ENCODE measurements at places on chromosomes 12 and 14.

DNA sequence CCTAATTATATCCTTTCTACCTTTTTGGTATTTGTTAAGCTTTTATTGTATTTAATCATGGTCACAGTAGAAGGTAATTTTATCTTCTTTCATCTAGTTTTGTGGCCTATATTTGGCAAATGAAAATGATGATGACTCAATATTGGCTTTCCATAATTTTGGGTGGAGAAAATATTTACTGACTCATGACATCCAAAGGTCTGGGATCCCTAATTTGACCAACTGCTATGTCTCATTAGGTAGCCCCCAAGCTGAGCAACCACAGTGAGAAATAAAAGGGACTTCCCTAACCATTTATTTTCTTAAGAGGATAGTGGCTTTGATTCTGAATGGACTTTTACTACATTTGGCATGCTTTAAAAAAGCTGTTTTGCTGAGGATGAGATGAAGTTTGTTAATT is 289.5 kb downstream of the RMST start:
- DNase-seq = no peak

GRCh38 chr12:119409043-119409442 is 74.5 kb downstream of the CCDC60 start:
- no peak for DNase-seq

DNA sequence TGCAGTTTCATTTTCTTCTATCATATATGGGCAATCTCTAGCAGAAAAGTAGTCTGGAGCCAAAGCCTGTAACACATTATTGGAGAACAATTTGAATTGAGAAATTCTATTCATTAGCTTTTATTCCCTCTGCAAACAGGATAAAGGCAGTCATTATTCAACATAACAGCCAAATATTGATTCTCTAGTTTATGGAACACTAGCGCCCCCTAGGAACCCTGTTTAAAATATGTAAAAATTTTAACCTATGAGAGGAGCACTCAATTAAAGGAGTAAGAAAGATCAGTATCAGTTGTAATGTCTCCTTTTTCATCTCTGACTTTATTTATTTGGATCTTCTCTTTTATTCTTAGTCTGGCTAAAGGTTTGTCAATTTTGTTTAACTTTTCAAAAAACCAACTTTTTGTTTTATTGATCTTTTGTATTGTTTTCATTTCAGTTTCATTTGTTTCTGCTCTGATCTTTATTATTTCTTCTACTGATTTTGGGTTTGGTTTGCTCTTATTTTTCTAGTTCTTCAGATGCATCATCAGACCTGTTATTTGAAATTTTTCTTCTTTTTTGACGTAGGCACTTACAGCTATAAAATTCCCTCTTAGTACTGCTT is 4.8 kb upstream of the LMNTD1 start:
- DNase-seq = no peak

DNA sequence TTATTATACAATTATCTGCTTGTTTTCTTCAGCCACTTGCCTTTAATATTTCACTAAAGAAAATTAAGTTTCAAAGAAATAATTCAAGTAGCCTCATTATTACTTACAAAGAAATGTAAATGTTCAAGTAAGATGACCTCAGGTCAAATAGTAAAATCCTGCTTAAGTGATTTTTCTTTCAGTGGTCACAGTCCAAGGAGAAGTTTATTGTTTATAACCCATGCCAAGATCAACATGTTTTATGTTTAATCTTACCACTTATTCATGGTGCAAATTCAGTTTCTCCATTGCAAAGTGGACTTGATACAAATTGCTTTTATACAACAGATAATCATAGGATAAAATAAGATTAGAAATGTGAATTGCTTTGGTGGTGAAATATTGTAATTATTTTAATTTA is 370.2 kb upstream of the FLRT2 start:
- DNase-seq = no peak

- no peak for DNase-seq
Observed at GRCh38 chr12:66910366-66910974, 231.6 kb upstream of the GRIP1 start.

GRCh38 chr12:19946550-19946949 is 421.8 kb upstream of the PDE3A start:
- no peak for DNase-seq

DNA sequence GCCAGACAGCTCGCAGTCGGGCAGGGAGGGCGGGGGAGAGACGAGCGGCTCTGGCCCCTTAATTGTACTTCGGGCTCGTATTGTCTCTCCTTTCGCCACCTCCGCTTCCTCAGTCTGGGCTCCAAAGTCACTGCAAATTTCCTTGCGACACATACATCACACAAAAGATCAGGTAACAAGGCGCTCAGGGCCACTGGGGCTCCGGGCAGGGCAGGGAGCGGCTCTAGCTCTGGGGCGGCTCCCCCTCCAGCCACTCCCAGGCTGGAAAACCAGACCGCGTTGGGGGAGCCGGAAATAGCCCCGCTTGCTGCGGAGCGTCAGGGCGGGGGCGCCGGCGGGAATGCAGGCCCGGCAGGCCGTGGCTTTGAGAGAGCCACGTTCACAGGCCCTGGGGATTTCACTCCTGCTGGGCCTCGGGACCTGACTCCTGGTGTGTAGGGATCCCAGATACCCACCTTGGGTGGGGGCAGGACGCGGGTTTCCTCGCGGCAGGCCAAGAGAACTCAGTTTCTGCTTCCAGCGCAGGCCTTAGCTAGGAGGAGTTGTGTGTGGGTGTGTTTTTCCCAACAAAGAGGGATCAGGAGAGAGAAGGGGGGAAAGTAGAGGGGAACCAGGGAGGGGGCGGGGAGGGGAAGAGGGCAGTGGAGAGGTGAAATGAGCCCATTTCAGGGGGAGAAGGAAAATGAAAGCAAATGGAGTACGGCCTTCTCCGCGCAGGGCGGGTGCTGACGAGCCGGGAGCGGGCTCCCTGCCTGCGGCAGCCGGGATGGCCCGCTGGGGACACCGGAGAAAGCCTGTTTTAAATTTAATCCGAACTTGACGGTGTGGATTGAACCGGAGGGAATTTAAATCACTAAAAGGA is 4.4 kb upstream of the HOXC9 start:
- DNase-seq = no peak

GRCh38 chr14:61416591-61416990 is 95.2 kb downstream of the PRKCH start:
- DNase-seq = no peak

DNA sequence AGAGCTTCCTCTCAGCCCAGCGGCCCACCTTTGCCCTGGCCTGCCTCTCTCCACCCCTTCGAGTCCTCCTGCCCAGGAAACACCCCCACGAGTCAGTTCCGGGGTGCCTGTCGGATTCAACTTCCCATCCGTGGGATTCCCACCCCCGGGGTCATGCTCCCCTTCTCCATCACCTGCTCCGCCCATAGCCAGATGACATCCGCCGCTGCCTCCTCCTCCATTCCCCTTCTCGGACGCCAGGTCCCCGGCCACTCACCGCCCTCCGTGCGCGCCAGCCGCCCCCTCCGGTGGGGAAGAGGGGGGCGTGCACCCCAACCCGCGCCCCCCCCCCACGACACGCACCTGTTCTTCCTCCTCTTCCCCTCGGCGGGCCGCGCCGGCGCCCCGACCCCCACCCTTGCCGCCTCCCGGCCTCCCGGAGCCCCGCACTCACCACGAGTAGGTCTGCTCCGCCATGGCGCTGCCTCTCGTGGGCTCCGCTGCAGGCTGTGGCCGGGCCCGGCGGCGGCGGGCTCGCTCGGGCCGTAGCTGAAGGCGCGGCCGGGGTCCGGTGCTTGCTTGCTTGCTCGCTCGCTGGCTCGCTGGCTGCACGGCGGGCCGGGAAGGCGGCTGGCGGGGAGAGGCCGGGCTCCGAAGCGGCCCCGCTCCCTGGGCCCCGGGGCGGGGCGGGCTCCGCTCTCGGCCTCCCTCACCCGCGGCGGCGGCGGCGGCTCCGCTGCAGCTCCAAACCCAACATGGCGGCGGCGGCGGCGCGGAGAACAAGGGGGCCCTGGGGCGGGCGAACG is 554 bp downstream of the SPPL3 start:
- DNase-seq = no peak

- no peak for DNase-seq
Observed at GRCh38 chr14:88729159-88729558, 63.6 kb downstream of the EML5 start.

GRCh38 chr14:49679271-49679670 is 8.7 kb downstream of the POLE2 start:
- DNase-seq = no peak

DNA sequence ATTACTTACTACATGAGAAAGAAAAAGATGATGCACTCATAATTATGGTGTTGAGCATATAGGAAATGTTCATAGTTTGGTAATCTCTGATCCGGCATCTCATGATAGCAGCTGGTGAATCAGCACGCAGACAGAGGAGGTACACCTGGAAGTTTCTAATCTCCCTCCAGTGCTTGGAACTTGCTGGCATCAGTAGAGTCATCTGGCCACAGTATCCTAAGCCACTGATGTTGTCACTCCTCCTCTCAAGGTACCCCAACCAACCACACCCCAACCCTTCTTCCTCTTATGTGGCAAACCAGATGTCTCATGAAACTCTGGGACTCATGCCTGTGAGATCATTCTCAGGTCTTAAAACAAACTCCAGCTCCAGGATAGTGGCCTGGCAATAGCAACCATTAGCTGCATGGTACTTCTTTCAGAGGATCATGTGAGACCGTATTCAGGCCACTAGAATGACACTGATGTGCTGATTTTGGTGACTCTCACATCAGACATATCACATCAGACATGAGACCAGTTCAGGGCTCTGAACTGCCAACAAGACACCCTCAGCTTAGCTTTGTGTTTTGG is 143.0 kb downstream of the RASSF9 start:
- DNase-seq = no peak

GRCh38 chr12:132163911-132164288 is 19.6 kb downstream of the NOC4L start:
- no peak for DNase-seq

GRCh38 chr14:77475432-77476115 is 17.7 kb downstream of the AHSA1 start:
- DNase-seq = no peak

DNA sequence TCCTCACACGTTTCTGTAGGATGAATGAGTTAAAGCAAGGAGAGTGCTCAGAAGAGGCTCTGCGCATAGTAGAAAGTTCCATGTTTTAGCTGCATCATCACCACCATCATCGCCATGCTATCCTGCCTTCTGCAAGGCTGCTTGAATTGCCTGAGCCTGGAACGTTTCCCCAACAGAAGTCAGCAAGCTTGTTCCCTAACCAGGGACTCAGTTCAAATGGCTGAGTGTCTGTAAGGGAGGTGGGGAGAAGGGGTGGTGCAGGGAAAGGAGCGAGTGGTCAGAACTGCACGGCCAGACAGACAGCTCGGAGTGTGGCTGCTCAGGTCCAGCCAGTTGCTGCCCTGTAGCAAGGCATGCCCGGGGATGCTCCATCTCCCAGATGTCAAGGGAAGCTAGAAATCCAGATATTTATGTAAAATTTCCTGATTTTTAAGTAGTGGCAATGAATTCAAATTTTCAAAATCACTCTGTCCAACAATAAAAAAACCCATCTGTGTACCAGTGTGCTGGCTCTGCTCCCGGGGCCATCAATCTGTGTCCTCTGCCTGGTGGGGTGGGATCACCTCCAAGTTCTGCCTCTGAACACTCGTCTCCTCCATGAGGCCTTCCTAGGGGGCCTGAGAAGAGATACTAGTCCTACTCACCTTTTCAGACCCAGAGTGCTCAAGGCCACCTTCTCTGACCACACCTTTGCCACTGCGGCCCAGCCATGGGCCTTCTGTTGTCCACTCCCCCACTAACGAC is 162.7 kb downstream of the FOXN3 start:
- no peak for DNase-seq

GRCh38 chr12:23729359-23729758 is 220.1 kb downstream of the SOX5 start:
- DNase-seq = no peak

DNA sequence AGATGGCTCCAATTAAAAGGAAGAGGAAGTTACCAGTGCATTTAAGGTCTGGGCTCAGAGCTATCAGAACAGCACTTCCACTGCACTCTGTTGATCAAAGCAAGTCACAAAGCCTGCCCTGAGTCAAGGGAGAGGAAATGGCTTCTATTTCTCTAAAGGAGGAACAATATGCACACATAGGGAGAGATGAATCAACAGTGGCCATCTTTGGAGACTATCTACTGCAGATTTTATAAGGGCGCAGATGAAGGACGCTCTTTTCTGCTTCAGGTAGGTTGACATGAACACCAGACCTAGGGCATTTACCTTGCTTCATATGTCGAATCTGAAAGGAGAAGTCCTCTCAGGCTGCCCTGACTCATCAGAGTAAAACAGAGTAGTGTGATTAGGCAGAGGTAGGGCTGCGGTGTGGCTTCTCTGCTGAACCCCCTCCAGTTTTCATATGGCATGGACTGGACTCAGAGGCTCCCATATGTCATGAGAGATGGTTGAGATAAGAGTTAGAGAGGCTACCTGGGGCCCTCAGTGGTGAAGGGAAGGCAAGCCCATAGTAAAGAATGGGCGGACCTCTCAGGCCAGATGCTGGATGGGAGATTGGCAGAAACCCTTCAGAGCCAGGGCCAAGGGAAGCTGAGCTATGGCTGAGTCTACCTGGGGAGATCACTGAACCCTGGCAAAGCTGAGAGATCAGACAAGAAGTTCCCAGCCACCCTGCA is 84.4 kb downstream of the ARF6 start:
- no peak for DNase-seq

DNA sequence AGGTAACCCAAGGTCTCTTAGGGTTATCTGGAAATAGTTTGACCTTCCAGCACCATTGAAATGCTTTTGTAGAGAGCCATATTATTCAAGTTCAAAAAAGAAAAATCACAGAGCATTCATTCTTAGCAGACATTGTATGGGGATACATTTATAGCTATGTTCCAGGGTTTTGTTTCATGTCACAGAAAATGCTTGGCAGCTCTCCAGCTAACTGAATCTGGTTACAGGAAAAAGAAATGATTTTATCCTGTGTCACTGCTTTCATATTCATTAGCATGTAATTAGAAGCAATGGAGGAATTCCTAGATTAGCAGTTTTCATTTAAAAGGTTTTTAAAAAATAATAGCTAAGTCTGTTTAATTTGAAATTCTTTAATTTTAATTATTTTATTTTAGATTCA is 78.9 kb downstream of the SNAPC1 start:
- no peak for DNase-seq

DNA sequence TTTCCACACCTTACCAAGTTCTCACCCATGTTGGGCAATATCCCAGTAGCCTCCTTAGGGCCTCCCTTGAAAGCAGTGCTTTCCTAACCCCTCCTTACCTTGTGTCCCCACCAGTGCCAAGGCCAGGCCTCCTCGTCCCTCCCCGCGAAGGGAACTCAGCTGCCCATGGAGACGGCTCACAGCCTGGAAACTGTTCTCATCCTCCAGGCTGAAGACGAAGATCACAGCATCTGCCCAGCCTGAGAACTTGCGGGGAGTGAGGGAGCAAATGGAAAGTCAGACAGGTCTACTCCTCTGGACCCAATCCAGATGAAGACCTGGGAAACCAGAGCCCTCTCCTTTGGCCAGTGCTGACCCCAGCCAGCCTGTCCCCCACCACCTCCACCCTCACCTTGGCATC is 4.6 kb downstream of the AGAP2 start:
- no peak for DNase-seq

- no peak for DNase-seq
Observed at GRCh38 chr14:87491816-87492215, 501.2 kb downstream of the GALC start.

- no peak for DNase-seq
Observed at GRCh38 chr12:109988903-109989302, 7.3 kb downstream of the GIT2 start.

- no peak for DNase-seq
Observed at GRCh38 chr12:62562846-62563245, 96.2 kb downstream of the MON2 start.

GRCh38 chr12:75848431-75848925 is 183.1 kb downstream of the PHLDA1 start:
- no peak for DNase-seq

Measured in cortex of kidney (tissue), 1 donor.